ENCODE measurements at places on chromosomes 12 and 14.
A peak's percentile ranks its signal among the peaks of the same experiment; 100 is the strongest.

GRCh38 chr14:55212634-55213033 is 21.2 kb upstream of the DLGAP5 start:
- no peaks in the 10 kb centered on the region for H3K36me3 ChIP-seq
- H3K4me1 ChIP-seq: no peaks in the 10 kb centered on the region
- H3K27ac ChIP-seq: no peak overlapping the region
- H3K27me3 ChIP-seq: no peaks in the 10 kb centered on the region
- DNase-seq: peak; percentile 21

DNA sequence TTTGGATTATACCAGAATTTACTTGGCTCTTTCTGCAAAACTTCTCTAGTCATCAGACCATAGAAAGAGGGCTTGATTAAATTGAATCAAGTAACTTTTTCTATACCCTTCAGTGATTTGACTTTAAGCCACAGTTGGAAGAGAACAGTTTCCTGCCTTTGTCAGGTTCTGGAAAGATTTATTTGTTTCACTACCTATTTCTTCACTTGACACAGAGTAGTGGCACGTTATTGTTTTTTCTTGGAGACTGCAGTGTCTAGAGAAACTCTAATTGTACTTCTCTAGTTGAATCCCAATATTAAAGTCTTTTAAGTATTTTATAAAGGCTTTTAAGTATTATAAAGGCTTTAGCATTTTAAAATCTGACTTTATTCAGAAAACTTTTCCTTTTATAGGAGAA is 138.1 kb downstream of the TMEM117 start:
- H3K4me1 ChIP-seq: no peaks in the 10 kb centered on the region
- no peak for DNase-seq
- no peak overlapping the region for H3K27ac ChIP-seq
- no peaks in the 10 kb centered on the region for H3K27me3 ChIP-seq
- H3K36me3 ChIP-seq: no peaks in the 10 kb centered on the region

DNA sequence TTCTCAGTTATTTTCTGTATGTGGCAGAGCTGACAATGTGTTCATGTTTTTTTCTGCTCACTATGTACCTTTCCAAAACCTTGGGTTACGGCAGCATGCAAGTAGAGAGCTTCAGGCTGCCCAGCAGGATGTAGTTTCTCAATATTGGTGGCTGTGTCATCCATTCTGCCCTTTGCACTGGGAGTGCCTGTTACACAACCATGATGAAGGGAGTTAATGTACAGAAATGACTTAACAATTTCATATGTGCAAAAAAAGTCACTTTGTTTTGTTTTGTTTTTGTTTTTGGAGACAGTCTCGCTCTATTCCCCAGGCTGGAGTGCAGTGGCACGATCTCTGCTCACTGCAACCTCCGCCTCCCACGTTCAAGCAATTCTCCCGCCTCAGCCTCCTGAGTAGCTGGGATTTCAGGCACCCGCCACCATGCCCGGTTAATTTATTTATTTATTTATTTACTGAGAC is 6.1 kb upstream of the CNIH1 start:
- no peaks in the 10 kb centered on the region for H3K4me1 ChIP-seq
- peak; percentile 39 for DNase-seq
- H3K27me3 ChIP-seq: no peaks in the 10 kb centered on the region
- H3K27ac ChIP-seq: no peak overlapping the region
- no peak overlapping the region for H3K4me3 ChIP-seq

- H3K4me1 ChIP-seq: no peaks in the 10 kb centered on the region
- peak; percentile 96 for DNase-seq
- no peak overlapping the region for H3K4me3 ChIP-seq
- no peaks in the 10 kb centered on the region for H3K36me3 ChIP-seq
- no peak overlapping the region for H3K27ac ChIP-seq
Observed at GRCh38 chr12:27652174-27652763, 44.0 kb upstream of the REP15 start.

DNA sequence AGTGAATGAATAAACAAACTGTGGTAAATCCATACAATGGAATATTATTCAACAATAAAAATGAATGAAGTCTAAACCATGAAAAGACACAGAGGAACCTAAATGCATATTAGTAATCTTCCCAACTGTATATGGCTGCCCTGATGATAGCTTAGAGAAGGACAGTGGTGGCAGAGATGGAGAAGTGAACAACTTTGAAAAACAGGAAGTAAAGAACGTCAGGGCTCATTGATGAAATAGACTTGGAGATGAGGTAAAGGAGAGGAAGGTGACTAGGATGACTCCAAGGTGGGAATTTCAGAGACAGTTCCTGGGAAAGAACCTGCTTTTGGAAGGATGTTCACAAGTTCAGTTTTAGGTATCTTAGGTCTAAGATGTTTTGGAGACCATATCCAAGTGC is 36.3 kb upstream of the NT5DC3 start:
- DNase-seq: no peak
- no peak overlapping the region for H3K27ac ChIP-seq
- no peaks in the 10 kb centered on the region for H3K36me3 ChIP-seq

DNA sequence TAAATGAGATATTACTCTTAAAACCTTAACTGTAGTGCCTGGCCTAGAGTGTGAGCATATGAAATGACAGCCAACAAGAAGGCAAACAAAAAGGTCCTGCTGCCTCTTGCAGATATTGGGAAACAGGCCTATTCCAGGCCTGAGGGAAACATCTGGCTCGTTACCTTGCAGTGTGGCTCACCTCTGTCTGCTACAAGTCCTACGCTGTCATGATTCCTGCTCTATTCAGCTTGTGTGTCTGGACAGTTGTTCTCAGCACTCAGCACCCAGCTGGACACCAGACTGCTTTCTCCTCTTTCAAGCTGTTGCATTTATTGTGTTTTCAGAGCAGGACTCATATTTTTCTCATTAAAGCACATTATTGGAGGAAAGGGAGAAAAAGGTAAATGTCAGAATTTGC is 113.5 kb downstream of the TMTC2 start:
- no peak overlapping the region for H3K27ac ChIP-seq
- no peaks in the 10 kb centered on the region for H3K4me1 ChIP-seq

- H3K27me3 ChIP-seq: no peaks in the 10 kb centered on the region
- H3K4me1 ChIP-seq: peaks cover 11% of the 10 kb centered on the region
- H3K4me3 ChIP-seq: no peak overlapping the region
Observed at GRCh38 chr12:131825146-131825892, 2.9 kb upstream of the MMP17 start.

- H3K4me1 ChIP-seq: no peaks in the 10 kb centered on the region
- DNase-seq: no peak
- no peak overlapping the region for H3K27ac ChIP-seq
- no peak overlapping the region for H3K4me3 ChIP-seq
Observed at GRCh38 chr14:93784878-93785277, 3.4 kb downstream of the PRIMA1 start.

DNA sequence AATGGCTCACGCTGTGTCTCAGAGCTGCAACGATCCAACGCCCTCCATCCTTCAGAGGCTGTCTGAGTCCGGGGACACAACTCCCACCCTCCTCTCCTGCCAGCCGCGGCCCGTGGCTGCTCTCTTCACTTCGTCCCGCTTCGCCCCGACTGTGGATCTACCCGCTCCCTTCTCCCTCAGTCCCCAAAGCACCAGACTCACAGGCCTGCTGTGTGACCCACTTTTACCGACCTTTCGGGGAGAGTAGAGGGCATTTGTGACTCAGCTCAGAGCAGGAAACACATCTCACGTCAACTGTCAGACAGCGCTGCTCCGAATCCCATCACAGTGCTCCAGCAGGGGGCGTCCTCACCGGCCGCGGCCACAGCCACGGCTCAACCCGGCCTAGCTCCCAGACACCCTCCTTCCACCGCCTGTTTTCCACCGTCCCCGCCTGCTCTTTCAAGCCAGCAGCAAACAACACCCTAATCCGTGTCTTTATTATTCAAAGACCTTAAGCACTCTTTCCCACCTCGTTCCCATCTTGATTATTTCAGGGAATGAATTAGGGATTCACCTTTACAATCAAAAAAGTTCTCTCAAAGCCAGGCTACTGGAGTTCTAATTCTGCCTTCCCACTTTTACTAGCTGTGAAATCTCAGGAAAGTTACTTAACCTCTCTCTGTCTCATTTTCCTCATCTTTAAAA is 5.0 kb upstream of the AQP2 start:
- DNase-seq: peak; percentile 73
- peaks cover 2% of the 10 kb centered on the region for H3K4me1 ChIP-seq
- H3K27ac ChIP-seq: no peak overlapping the region
- no peak overlapping the region for H3K4me3 ChIP-seq

DNA sequence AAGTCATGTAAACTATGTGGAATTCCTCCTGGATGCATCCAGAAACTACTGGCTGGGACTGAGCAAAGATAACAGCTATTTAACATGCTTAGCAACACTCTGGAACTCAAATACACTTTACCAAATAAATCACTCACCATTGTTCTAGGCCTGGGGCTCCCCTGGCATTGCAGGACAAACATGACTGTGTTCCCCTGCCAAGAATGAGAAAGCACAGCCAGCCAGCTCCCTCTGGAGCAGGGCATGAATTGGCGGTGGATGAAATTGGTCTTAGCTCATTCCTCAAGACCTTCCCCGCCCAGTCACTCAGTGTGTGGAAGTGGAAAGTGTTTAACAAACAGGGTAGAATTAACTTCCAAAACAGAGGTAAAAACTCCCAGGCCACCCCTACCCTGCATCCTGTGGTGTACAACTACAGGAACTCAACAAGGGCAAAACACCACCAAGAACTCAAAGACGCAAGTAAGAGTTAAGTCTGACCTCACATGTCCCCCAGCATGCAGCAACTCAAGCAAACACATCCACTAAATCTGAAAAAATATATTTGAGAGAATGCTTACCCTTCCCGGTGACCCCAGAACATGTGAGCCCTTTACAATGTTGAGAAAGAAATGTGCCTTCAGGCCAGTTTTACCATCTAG is 58.4 kb upstream of the BDKRB2 start:
- H3K27ac ChIP-seq: peak overlapping the region; percentile 43
- no peaks in the 10 kb centered on the region for H3K27me3 ChIP-seq
- peak; percentile 46 for DNase-seq
- no peaks in the 10 kb centered on the region for H3K36me3 ChIP-seq

DNA sequence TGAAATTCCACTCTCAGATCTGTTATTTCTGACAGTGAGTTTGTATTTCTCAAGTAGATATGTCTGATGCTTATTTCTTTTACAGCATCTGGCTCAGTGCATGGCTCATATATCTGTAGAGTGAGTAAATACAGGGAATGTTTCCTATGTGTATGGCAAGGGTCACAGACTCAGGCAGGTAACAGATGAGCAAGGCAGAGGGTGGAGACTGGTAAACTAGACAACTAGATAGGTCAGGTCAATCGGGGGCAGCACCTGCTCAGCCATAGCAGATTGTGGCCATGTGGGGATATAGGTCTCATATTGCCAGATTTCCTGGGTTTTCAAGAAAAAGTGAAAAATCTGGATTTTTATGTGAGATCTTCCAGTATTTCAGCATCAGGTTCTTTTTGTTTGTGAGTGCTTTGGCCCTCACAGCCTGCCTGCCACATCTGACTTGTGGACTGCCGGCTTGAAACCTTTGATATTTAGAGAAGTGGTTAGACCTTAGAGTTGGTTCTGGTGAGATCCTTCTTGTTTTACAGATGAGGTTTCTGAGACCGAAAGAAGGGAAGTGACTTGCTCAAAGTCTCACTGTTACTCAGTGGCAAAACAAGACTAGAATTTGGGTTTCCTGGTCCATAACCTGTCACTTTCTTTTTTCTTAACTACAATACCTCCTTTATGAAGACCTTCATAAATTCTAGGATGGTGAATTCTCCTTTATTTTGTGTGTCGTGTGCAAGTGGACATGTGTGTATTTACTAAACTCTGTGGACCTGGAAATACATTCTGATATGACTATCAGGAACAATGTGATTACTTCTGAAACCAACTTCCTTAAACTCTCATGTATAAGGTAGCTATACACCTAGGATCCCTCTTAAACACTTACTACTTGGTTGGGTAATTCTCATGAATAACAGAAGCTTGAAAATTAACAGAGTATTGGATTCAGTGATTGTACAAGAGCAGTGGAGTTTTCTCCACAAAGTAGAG is 34.4 kb downstream of the PROX2 start:
- no peak overlapping the region for H3K4me3 ChIP-seq
- H3K27ac ChIP-seq: no peak overlapping the region
- no peak for DNase-seq
- no peaks in the 10 kb centered on the region for H3K36me3 ChIP-seq
- H3K27me3 ChIP-seq: no peaks in the 10 kb centered on the region
- no peaks in the 10 kb centered on the region for H3K4me1 ChIP-seq

DNA sequence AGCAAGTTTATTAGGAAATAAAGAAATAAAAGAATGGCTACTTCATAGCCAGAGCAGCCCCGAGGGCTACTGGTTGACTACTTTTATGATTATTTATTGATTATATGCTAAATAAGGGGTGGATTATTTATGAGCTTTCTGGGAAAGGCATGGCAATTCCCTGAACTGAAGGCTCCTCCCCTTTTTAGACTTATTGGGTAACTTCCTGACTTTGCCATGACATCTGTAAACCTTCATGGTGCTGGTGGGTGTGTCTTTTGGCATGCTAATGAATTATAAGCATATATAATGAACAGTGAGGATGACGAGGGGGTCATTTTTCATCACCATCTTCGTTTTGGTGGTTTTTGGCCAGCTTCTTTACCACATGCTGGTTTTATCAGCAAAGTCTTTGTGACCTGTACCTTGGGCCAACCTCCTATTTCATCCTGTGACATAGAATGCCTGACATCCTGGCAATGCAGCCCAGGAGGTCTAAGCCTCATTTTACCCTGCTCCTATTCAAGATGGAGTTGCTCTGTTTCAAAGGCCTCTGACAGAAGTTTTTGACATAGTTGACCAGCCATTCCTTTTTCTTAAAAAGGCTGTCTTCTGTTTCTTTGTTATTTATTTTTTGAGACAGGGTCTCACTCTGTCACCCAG is 11.1 kb upstream of the PTGES3 start:
- H3K27ac ChIP-seq: no peak overlapping the region
- H3K36me3 ChIP-seq: no peaks in the 10 kb centered on the region
- no peak overlapping the region for H3K4me3 ChIP-seq

DNA sequence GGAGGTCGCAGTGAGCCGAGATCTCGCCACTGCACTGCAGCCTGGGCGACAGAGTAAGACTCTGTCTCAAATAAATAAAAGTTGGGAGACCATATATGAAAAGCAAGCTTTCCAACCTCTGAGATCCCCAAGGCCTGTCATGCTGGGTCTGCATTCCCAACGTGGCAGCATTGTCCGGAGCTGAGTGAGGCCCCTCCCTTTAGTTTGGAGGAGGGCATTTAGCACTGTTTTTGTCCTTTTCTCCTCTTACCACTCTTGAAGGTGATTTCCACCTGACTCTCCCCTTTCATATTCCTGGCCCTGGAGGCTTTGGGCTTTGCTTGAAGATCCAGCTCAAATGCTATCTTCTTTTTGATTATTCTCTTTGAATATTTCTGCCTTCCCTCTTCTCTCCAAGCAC is 3.2 kb downstream of the AACS start:
- no peak overlapping the region for H3K4me3 ChIP-seq
- DNase-seq: peak; percentile 21
- no peaks in the 10 kb centered on the region for H3K36me3 ChIP-seq
- H3K27ac ChIP-seq: no peak overlapping the region
- H3K27me3 ChIP-seq: no peaks in the 10 kb centered on the region
- peaks cover 11% of the 10 kb centered on the region for H3K4me1 ChIP-seq

GRCh38 chr12:49552014-49552413 is 13.2 kb downstream of the KCNH3 start:
- no peak overlapping the region for H3K4me3 ChIP-seq
- H3K27me3 ChIP-seq: peaks cover 15% of the 10 kb centered on the region
- peaks cover 7% of the 10 kb centered on the region for H3K36me3 ChIP-seq

Measured in trophoblast cell (in vitro differentiated cells and primary cell).